ENCODE measurements at places on chromosomes 1 and 21.
A peak's percentile ranks its signal among the peaks of the same experiment; 100 is the strongest.

DNA sequence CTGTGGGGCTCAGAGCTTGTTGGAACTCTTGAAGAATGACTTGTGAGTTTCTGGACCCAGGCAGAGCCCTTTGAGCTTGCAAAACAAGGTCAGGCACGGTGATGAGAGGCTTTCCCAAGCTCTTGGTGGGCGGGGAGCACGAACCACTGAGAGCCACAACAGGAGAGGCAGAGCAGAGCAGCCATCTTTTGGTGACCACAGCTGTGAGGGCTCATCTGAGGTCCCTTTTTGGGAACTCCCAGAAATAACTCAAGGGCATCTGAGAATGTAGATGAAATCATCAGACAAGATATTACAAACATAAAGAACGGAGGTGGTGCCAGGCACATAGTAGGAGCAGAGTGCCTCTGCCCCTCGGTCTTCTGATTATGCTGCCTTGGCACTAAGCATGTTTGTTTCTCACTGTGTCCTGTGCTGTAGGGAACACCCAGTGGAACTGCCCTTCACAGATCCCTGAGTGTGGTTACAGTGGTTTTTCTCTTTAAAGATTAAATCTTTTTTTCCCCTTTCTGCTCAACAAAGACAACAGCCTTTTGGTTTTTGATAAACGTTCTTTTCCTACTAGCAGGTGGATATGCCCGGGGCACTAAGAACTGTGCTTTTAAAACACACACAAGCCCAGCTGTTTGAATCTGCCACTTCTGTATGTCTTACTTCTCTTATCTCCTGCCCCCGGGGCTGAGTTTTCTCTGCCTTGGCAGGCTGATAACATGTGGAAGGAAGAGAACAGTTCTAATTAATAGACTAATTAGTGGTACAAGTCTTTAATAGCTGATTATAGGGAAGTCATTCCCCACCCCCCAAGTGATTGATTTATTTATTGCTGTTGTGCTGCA lies 37.7 kb downstream of the CD34 start:
- DNase-seq: peak; percentile 49

DNA sequence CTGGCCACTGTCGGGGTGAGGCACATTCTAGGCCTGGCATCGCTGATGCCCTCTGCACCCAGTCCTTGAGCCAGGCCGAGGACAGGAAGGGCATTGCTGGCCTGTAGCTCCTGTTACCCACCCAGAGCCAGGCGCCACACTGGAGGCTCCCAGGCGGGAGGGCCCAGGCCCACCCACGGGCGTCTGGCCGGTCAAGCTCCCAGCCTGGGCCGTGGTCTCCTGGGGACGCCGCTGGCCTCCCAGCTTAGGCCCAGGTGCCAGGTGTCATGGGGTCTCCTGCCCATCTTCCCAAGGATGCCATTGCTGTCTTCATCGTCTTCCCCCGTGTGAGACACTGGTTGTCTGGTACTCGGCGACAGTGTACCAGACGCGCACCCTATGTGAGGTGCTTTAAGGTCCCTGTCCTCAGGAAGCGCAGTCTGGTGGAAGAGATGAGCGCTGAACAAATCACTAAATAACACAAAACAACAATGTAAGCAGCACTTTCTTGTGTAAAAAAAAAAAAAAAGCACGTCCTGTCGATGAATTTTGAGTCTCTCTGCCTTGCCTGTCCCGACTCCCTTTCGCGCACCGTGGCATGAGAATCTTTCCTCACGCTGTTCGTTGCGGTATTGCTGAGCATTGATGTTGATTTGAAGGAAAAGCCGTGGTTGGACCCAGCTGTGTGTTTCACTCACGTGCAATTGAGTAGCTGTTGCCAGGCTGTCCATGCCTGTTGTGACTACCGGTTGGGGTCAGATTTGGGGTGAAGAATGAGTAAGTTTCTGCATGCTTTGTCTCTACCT lies 27.0 kb upstream of the TRAPPC10 start:
- DNase-seq: no peak

- no peak for DNase-seq
Observed at GRCh38 chr1:8155528-8156186, 129.5 kb upstream of the ERRFI1 start.

- DNase-seq: no peak
Observed at GRCh38 chr1:91891454-91891853, 5.5 kb upstream of the TGFBR3 start.

DNA sequence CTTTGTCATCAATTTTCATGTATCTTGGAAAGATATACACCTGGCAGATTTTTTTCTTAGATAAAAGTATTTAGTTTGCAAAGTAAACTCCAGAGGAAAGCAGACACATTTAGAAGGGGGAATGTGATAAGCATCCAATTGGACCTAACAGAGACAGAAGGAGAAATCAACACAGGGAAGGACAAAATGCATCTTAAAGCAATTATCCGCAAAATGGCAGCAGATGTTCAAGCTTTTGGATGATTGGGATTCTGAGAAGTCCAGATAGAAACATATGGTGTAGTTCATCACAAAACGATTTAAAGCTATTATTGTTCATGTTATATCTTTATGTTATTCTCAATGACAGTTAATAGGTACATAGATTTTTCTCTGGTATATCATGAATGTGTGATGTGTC lies 1153.1 kb upstream of the B3GALT2 start:
- DNase-seq: no peak

- DNase-seq: no peak
Observed at GRCh38 chr1:37017720-37018119, 16.6 kb downstream of the GRIK3 start.

DNA sequence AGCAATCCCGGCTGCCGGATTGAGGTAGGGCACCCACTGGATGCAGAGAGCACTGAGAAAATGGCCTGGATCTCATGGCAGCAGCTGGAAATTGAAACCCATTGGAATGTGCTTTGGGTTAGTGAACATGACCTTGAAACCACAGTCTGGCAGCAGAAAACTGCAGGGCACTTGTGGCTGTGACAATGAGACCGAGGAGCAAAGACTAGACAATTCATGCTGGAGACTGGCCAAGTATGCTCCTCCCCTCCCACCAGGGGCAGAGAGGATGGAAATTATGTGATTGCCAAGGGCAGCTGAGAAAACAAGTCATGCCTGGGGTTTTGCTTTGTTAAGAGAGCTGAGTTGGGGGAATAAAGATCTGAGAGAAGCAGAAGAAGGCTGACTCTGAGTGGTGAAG lies 60.7 kb downstream of the ZNF697 start:
- no peak for DNase-seq

GRCh38 chr1:5887349-5887970 lies 104.8 kb downstream of the NPHP4 start:
- DNase-seq: no peak

DNA sequence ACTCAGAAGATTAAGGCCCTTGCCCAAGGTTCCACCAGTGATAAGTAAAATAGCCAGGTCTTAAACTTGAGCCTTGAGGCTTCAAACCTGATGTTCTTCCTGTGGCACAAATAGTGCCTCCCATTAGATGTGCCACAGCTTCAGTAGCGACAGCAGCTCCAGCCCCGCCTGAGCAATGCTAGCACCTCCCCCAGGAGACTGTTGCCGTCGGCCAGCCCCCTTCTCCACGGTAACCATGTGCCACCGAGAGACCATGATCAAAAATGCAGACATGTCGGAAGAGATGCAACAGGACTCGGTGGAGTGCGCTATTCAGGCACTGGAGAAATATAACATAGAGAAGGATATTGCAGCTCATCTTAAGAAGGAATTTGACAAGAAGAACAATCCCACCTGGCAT lies 32.2 kb downstream of the KLHDC7A start:
- no peak for DNase-seq

DNA sequence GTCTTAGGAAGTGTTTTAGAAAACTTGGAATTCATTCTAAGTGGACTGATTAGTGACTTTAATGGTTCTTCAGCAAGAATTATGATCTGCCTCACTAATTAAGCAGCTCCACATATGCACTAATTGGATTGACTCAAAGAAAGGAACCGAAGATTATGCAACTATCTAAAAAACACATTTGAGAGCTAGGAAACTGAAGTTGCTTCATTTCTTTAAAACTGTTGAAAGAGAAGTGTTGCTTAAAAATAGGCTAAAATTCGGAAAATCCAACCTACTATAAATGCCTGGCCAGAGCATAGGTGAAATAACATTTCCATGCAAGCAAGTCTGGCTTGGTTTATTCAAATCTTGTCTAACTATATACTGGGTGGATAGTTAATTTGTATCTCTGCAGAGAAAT lies 502.9 kb upstream of the ZRANB2 start:
- DNase-seq: no peak

GRCh38 chr1:201170533-201171062 lies 16.3 kb upstream of the TMEM9 start:
- peak; percentile 76 for DNase-seq

- DNase-seq: no peak
Observed at GRCh38 chr1:27298632-27299384, 23.2 kb upstream of the TMEM222 start.

GRCh38 chr1:62068416-62068843 lies 126.2 kb upstream of the L1TD1 start:
- DNase-seq: no peak

DNA sequence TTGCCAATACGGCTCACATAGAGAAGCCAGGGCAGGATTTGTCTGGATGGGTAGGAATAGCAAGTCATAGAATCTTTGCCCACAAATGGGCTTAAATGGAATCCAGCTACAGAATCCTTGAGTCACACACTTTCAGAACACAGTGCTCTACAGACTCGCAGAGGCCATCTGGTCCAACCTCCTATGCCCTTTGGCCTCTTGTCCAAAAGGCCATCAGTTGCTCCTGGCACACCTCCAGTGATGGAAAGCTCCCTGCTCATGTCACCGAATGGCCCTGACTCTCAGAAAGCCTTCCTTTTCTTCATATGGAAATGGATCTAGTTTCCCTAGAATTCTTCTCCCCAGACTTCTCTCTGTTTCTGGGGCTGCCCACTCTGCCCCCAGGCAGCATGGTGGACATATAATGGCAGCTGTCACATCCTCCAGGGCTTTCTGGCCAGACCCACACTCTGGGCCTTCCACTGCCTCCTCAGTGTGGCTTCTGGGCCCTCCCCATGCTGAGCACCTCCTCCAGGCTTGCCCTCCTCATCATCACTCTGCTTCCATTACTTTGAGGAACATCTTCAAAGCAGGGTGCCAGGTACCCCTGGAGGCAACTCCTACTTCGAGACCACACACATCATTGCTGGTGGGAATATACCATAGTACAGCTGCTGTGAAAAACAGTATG lies 33.6 kb upstream of the TRABD2B start:
- no peak for DNase-seq

DNA sequence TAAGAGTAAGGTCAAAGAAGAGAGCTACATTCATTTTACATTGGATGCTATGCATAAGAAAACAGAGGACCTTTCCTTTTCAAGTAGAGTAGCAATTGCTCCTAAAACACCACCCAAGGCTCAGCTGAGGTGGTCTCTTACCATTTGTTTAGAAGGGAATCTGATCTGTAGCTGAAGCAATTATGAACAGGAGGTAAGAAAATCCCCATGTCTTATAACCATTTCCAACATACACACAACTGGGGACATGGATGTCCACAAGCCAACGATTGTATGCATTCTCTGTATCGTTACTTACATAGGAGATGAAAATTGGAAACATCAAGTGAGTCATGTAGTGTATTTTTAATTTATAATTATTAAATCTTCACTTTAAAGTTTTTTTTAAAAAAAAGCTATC lies 132.0 kb downstream of the AKT3 start:
- DNase-seq: no peak

DNA sequence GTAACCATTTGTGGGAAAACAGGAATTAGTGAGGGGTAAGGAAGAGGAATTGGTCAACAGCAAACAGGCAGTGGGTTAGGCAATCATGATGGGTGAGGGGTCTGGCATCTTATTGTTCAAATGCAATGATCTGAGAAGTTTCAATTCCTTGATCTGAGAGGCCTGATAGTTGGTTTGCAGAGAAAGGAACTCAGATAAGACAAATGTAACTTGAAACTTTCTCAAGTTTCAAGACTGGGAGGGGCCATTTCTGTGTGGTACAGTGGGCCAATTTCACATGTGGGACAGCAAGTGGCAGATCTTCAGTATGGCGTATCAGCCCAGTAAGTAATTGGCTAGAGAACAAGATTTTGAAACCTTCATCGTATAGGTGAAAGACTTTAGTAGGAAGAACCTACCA lies 102.5 kb downstream of the XPR1 start:
- no peak for DNase-seq

DNA sequence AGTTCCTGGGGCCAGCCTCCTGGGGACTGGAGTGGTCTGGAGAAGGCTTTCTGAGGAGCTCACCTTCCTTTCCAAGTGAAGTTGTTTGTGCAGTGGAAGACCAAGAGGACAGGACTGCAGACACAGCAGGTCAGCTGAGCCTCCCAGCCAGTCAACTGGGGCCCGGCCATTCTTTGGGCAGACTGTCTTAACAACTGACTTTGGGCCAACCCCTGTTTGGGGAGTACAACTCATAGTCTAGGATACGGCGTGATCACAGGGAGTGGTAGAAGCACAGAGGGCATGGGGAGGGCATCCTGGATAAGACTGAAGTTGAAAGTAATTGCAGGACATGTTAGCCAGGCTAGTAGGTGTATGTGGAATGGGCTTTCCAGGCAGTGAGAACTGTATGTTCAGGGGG lies 50.3 kb downstream of the PGM1 start:
- DNase-seq: no peak

- DNase-seq: no peak
Observed at GRCh38 chr1:116692879-116693278, 25.3 kb upstream of the IGSF3 start.

- DNase-seq: no peak
Observed at GRCh38 chr1:228089519-228090380, 7.2 kb downstream of the ARF1 start.

DNA sequence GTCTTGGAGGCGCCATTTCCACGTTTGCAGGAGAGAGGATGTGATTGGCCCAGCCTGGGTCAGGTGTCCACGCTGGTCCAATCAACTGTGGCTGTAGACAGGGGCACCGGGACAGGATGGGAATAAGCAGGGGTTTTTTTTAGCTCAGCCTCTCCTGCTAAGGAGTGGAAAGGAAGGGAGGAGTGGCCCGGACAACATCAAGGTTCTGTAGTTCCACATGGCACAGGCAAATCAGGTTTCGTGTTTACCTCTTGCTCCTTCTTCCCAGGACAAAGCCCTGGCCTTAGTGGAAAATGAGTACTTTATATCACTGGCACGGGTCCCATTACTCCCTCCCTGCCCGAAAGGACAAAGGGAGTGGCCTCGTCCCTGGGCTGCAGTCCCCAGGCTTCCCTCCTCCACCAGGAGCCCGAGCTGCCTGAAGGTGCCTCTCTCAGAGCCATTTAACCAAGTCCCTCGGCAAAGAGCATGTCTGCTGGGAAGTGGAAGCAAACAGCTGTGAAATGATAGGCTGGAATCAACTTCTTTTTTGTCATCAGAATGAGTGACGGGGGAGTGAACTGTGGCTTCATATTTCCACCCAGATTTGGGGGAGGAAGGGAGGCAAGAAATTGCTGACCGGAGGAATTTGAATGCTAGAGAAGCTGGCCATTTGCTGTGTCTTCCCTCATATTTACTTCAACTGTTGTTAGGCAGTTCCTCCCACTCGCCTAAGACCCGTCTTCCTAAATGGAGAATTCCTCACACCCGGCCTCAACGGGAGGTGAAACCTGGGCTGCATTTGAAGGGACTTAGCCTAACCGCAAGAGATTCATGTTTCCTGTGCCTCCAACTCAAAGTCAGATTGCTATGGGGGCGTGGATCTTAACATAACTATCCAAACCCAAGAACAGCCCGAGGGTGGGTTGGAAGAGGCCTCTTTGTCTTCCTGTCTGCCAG lies 84.9 kb upstream of the SLC44A3 start:
- DNase-seq: no peak

All from CD4-positive, alpha-beta T cell treated with Interleukin-2 at 100 ng/mL for 4 hours (primary cell).